T-helper 2 cell (primary cell): ENCODE measurements at places on chromosomes 3 and 15.

GRCh38 chr3:64228110-64228509 is 2.8 kb upstream of the PRICKLE2 start:
- no peak for DNase-seq

GRCh38 chr15:45021348-45021747 is 1.6 kb upstream of the SORD start:
- no peak for DNase-seq

DNA sequence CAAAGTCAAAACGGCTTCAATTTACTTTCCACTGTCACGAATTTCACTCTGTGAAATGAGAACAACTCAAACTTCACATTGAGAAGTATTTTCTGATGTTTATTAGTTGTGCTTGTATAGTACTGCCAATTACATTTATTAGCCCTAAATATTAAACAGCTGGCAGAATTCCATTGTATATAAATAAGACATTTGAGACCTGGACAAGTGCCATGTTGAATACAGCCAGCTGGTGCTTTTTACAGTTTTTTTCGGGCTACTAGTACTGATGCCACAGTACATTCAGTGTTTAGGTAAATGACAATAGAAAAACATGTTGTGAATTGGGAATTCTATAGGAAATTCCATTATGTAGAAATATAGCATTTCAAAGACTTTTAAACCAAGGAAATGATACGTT is 79.0 kb downstream of the EPHA3 start:
- no peak for DNase-seq

- no peak for DNase-seq
Measured at GRCh38 chr3:129286081-129286480, 7.4 kb downstream of the HMCES start.

DNA sequence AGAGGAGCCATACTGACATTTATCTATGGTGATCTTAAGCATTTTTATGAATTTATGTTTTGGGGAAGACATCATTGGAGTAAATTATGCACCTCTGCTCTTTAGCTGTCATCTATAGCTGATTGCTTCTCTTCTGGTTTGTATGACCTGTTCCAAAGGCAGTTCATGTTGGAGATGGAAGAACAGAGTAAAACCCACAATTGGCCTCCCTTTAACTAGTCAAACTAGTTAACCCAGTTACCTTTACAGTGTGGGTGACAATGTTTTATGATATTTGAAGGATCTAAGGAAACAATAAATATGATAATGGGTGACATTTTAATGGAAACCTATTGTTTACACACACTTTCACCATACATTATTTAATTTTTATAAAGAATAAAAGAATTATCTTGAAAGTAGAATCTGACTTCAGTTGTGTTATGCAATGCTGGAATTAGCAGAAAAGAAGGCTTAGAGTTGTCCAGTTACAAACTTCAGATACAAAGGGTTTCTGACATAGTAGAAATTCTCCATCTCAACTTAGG is 263.5 kb downstream of the NFKBIZ start:
- DNase-seq, result no peak

DNA sequence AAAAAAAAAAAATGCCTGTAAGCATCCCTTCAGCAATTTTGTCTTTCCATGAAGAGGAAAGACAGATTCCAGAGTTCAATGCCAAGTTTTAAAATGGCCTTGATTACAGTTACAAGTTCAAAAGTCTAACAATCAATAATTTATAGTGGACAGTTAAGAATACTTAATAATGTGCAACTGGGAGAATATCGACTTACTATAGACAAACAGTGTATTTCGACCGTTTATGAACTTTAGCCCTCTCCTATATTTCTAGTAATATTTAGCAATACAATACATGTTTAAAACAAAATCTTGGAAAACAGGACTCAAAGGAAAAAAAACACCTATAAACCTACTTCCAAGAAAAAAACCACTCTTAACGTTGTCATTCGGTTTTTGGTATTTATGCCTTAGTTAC is 1.5 kb downstream of the PBRM1 start:
- DNase-seq, result no peak

DNA sequence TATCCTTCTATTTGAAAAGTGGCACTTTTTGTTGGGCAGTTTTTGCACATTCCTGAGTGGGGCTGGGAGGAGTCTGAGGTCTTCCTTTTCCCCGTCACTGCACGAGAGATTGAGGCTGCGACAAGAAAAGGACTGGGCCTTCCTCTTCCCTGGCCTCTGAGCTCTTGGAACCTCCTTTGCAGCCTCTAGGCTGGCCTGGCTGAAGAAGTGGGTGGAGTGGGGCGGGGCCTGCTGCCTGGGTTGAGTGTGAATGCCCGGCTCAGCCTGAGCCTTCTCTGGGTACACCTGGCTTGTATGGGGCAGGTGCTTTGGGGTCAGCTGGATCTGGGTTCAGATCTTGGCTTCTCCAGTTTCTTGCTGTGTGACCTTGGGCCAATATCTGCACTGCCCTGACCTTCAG is 43.1 kb downstream of the PLXNA1 start:
- DNase-seq, result no peak

DNA sequence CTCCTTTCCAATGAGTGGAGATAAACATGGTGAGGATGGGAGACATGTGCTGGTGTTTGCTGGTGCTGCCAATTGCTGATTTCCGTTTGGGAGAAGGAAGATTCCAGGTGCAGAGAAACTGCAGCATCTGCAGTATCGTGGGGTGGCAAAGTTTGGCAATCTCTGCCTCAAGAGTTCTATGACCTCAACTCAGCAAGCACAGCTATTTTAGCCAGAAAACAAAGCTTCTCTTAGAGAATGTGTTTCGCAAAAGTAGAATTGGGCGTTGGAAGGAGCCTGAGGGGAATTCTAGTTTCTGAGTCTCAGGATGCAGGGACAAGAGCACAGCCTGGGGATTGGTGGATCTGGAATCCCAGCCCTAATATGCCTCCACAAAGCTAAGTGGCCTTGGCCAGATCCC is 18.2 kb upstream of the SHC4 start:
- DNase-seq, result no peak

DNA sequence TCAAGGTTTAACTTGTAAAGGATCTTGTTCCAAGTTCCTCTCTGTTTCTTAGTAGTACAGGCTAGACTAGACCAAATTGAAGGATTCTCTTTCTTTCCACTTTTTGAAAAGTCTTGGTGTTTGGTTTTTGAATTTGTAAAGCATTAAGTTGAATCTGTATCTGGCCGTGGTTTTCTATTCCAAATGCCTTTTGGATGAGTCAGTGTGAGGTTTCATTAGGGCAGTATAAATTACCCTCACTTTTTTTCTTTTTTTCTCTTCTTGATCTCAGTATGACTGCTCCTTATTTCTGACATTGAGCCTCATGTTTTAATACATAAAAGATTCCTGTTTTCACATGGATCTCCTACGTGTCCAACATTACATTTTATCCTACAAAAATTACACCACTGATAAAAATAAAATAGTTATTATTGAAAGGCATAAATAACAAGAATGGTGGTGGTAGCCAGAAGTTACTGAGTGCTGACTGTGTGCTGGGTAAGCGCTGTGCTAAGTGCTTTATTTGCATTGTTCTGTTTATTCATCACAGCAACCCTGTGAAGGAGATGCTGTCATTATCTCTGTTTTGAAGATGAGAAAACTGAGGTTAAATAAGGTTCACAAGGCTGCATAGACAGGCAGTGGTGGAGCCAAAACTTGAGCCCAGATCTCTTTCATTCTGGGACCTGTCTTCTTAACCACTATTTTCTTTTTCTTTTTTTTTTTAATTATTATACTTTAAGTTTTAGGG is 48.3 kb downstream of the MITF start:
- no peak for DNase-seq

DNA sequence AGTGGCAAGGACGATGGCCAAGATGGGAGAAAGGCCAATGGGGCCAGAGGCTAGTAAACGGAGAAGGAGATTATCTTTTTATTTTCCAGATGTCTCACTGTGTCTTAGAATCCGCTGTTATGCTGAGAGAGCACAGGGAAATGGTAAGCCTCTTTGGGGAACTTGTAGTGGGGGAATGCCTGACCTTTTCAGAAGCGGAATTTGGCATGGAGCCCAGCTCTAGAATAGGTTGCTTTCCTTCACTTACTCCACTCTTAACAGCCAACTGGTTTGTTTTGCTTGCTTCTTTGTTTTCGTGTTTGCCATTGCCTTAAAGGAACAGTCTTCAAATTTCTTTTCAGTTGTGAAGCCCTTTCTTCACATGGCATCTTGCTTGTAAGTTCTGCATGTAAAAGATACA is 316.2 kb upstream of the THRB start:
- no peak for DNase-seq

GRCh38 chr3:168647582-168647981 is 551.9 kb upstream of the GOLIM4 start:
- DNase-seq, result no peak

- no peak for DNase-seq
Measured at GRCh38 chr15:70722266-70723121, 40.9 kb downstream of the UACA start.

- DNase-seq, result no peak
Measured at GRCh38 chr15:56736308-56736707, 3.0 kb upstream of the ZNF280D start.

DNA sequence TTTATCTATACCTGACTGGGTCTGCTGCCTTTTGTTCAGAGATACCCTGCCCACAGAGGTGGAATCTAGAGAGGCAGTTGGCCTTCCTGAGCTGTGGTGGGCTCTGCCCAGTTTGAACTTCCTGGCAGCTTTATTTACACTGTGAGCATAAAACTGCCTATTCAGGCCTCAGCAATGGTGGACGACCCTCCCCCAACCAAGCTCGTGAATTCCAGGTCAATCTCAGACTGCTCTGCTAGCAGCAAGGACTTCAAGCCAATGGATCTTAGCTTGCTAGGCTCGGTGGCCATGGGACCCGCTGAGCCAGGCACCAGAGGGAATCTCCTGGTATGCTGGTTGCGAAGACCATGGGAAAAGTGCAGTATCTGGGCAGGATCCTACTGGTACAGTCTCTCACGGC is 270.2 kb downstream of the CADM2 start:
- no peak for DNase-seq

GRCh38 chr3:130968221-130968620 is 58.4 kb downstream of the ASTE1 start:
- DNase-seq, result no peak

- DNase-seq, result no peak
Measured at GRCh38 chr3:169641167-169641566, 22.3 kb downstream of the MECOM start.

- no peak for DNase-seq
Measured at GRCh38 chr3:31105438-31106077, 211.1 kb upstream of the GADL1 start.

DNA sequence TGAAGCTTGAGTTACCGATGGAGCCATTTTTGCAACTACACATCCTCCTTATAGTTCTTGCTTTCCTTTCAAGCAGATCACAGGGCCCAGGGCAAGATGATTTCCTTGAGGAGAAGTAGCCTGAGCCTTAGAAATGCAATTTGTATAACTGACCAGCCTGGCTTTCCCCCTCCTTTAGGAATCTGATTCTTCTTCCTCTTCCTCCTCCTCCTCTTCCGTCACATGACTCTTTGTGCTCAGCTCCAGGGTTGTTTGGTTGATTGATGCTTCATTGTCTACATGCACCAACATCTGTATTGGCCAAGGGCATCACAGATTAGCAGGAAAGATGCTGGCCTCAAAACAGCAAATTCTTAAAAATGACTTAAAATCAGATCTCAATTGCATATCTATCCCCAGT is 3.3 kb downstream of the SNAPC5 start:
- no peak for DNase-seq

GRCh38 chr3:133591271-133591742 is 17.8 kb downstream of the CDV3 start:
- no peak for DNase-seq

DNA sequence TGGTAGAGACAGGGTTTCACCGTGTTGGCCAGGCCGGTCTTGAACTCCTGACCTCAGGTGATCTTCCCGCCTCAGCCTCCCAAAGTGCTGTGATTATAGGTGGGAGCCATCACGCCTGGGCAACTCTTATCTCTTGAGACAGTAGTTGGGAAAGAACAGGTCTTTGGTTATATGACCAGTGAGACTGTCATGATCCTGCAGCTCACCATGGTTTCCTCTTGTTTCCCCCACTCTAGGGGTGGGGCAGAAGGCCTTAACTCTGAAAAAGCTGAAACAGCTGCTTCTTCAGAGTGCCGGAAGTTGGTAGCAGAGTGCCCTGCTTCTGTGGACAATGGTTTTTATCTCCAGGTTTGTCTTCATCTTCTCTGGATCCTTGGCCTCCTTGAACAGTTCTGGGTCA is 4.7 kb upstream of the TYRO3 start:
- no peak for DNase-seq

- DNase-seq, result no peak
Measured at GRCh38 chr3:171193693-171194092, 167.2 kb upstream of the SLC2A2 start.

DNA sequence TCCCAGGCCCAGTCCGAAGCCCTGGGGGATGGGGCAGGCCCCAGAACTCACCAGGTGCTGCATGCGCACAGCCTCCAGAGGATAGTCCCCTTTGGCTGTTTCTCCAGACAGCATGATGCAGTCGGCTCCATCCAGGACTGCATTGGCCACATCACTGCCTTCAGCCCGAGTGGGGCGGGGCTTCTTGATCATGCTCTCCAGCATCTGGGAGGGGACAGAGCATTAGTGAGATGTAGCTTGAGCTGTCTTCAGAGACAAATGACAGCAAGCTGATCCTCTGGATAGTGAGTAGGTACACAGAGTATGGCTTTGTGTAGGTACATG is 9.1 kb upstream of the GRAMD2A start:
- DNase-seq, result no peak

DNA sequence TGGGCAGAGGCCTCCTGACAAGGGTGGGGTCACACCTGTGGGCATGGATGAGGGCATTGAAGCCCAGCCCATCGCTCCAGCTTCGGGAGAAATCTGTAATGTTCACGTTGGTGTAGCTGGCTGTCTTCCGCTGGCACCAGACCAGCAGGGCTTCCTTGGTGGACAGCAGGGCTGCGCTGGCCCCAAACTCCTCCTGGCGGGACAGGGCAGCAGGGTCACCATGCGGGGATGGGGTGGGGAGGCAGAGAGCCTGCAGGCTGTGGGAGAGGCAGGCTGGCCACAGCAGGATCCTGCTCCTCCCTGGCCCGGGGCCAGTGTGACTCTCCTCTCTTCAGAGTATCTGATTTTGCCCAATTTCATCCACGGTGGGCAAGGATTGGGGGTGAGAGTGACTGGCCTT is 6.0 kb downstream of the SPTBN5 start:
- no peak for DNase-seq

DNA sequence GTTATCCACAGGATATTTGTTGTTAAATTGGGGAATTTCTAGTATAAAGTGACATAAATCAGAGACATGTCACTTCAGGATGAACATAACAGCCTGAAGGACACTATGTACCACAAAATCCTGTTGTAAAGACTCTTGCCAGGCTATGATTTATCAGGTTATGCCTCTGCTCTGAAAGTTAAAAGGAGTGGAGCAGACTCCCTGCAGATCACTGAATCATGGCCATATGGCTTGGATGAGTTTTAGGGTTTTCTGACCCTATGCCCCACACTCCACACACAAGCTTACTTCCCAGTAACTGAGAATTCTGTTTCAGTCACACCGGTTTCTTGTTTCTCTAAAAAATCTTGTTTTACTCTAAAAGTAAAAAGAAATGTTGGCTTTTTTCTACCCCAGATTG is 869.4 kb downstream of the NAALADL2 start:
- no peak for DNase-seq

GRCh38 chr3:105483476-105483875 is 116.8 kb downstream of the ALCAM start:
- no peak for DNase-seq
